ENCODE measurements at places on chromosomes 3 and 15.

GRCh38 chr3:125140818-125141595, 71.5 kb downstream of the SLC12A8 start:
- no peak for DNase-seq

DNA sequence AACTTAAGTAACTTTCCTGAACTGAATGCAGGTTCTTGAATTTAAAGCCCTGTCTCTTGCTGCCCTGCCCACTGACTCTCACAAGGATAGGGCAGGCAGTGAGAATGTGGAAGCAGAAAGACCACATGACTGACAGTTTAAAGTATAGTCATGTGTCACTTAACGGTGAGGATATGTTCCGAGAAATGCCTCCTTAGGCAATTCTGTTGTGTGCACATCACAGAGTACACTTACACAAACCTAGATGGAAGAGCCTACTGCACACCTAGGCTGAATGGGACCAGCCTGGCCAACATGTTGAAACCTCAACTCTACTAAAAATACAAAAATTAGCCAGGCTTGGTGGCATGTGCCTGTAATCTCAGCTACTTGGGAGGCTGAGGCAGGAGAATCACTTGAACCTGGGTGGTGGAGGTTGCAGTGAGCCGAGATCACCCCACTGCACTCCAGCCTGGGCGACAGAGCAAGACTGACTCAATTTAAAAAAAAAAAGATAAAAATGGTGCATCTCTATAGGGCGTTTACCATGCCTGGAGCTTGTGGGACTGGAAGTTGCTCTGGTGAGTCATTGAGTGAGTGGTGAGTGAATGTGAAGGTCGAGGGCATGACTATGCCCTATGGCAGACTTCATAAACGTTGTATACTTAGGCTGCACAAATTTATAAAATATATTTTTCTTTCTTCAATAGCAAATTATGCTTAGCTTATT, 18.9 kb upstream of the COPG1 start:
- peak; percentile 64 for DNase-seq

DNA sequence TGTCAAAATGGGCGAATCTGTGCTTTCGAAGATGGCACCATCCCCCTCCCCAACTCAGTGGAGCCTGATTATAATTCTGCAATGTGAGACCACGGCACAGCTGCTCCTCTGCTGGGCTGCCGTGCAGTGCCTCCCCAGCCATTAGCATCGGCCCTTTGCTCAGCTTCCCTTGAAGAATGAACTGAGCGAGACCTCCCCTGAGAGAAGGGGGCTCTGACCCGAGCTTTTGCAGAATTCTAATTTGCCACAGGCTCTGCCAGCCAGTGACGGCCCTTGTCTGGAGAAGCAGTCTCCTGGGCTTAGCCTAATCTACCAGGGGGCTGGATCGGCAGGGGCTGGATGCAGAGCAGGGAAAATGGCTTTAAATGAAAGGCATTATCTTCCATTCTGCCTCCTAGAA, 57.2 kb downstream of the GLDN start:
- DNase-seq, result no peak

DNA sequence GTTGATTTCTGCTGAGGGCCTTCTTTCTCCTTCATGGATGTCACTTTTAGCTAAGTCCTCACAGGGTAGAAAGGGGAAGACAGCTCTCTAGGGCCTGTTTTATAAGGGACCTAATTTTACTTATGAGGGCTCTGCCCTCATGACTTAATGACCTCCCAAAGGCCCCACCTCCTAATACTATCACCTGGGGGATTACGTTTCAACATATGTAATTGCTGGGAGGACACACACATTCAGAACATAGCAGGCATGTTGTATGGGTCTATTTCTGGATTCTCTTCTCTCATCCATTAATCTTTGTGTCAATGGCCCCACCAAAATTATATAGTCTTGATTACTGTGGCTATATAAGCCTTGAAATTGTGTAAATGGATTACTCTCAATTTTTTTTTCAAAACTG, 255.0 kb downstream of the CLSTN2 start:
- DNase-seq, result no peak

DNA sequence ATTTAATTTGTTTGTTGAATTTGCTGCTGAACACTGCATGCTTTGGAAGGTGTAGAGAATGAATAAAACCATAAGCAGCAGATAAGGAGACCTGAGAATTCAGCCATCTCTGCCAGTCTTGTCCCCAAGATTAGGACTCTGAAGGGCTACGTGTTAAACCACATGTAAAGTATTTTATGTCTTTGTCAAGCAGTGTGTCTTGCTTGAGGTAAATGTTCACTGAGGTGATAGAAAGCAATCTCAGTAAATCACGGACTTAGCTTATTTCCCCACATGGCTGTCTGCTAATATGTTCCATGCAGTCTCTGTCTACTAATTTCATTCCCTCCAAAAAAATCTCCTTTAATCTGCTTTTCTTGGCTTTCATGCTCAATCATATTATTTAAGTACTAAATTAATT, 467.1 kb downstream of the RAP2B start:
- no peak for DNase-seq

- DNase-seq, result no peak
Measured at GRCh38 chr15:36964626-36965025, 135.7 kb downstream of the MEIS2 start.

DNA sequence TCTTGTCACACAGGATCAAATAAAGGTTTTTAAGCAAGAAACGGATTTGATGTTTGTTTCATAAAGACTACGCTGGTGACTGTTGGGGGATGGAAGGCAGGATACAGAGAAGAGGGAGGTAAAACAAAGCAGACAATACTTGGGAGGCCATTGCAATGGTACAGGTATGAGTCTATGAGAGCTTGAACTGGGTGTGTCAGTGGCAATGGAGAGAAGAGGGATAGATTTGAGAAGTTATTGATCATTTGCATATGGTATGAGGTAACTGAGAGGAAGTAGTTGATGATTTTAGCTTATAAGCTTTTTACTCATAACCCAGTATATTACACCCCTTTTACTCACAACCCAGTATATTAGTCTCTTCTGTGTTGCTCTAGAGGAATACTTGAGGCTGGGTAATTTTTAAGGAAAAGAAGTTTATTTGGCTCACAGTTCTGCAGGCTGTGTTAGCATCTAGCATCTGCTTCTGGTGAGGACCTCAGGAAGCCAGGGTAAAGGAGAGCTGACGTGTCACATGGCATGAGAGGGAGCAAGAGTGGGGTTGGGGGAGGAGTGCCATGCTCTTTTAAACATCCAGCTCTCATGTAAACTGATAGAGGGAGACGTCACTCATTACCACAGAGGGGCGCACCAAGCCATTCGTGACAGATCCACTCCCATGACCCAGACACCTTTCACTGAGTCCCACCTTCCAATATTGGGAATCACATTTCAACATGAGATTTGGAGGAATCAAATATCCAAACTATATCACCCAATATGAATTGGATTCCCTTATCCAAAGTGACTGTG, 153.9 kb downstream of the VPS8 start:
- no peak for DNase-seq

DNA sequence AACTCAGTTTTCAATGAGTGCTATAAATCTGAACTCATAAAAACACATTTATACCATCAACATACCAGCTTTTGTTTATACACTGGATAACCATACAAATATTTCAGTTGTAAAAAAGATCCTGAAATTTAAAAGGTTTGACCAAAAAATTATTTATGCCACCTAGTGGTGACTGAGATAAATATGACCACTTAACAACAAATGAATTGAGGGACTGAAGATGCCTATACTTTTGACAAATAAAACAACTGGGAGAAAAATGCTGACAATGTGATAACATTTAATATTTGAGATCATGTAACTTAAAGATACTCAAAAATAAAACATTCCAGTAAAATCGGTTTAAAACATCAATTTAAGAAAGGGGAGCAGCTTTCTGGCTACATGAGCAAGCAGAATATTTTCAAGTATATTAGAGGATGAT, 30.4 kb downstream of the ATG3 start:
- peak; percentile 14 for DNase-seq

DNA sequence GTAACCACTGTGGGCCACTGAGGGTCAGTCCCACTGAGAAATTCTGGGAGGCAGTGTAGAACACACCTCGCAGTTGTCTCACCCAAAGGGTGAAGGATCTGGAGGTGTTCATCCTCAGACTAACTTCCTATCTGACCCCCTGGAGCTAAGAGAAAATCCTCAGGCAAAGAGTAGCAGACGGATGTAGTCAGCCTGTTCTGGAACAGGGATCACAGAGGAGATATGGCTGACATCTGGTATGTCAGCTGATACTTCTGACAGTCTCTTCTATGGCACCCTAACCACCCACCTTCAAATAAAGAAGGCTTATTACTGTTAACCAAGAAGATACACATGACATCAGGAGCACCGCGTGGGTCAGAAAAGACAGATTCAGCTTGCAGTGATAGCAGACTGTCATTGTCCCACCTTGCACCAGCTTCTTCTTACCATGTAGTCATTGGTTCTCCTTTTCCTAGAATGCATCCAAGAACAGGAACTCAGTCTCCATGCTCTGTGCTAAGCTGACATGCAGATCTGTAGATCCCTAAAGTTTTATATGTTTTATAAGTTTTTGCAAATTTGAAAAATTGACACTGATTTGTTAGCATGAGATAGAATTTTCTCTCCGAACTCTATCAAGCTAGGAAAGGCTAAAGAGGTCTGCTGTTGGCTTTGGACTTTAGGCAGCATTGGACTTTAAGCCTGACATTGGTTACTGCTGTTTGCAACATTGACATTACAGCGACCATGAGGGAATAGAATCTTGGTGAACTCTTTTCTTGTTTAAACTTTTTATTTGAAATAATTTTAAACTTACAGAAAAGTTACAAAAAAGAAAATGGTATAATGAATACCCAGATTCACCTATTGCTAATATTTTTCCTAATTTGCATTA, 60.4 kb downstream of the KBTBD12 start:
- no peak for DNase-seq

GRCh38 chr3:8712908-8713255, 20.7 kb upstream of the CAV3 start:
- peak; percentile 11 for DNase-seq

DNA sequence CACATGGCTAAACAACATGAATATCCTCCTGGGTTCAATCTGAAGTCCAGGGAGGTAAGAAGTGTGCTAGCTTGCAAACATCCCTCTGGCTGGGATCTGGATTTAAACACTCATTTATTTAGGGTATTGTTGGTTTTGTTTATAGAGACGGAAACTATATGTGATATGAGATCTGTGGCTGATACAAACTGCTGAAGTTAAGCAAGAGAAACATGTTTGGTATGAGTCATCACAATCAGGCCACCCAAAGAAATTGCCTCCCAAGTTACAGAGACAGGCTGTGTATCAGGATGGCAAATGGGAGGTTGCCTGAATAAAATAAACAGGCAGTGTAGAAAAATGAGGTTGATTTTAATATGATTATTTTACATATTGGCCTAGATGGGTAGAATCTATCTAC, 562.1 kb downstream of the IGSF11 start:
- no peak for DNase-seq

GRCh38 chr3:56681984-56682461, 1.0 kb downstream of the TASOR start:
- DNase-seq, result no peak

All from SW480 (cell line).